ENCODE measurements at places on chromosomes 7 and 10.

DNA sequence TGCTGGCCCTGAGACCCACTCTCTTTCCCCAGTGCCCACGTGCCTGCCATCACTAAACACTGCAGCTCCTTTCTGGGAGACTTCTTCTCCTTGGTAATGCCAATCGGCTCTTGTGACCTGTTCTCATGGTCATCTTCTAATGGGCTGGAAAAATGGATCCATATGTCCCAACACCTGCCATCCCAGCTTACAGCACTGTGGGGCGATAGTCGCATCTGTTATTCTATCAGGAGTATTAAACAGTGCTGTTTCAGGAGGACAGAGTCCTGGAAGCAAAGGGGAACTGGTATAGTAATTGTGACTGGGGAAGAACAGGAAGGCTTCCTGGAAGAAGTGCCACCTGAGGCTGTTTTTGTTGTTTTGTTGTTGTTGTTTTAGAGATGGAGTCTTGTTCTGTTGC lies 411.2 kb downstream of the GLRX3 start:
- no peak for DNase-seq

- no peak for DNase-seq
Observed at GRCh38 chr7:138662991-138663320, 38.2 kb downstream of the SVOPL start.

GRCh38 chr10:4882704-4883078 lies 56.7 kb downstream of the AKR1E2 start:
- DNase-seq, result no peak

DNA sequence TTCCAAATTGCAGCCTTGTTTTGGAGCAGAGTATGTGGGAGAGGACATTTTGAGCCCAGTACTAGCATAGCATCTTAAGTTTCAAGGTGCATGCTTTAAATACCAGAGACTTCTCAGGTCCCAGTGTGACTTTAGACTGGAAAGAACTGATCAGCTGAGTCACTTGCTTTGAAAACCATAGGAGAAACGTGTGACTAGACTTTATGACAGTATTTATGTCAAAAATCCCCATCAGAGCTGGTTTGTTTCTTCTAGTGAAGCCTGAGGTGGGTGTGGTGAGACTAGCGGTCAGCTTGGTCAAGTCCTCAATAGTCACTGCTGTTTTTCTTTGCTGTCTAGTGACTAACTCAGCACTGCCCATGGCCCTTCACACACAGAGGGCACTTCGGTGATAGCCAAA lies 724.2 kb downstream of the GATA3 start:
- no peak for DNase-seq

- DNase-seq, result no peak
Observed at GRCh38 chr10:71765176-71765904, 8.0 kb downstream of the VSIR start.

DNA sequence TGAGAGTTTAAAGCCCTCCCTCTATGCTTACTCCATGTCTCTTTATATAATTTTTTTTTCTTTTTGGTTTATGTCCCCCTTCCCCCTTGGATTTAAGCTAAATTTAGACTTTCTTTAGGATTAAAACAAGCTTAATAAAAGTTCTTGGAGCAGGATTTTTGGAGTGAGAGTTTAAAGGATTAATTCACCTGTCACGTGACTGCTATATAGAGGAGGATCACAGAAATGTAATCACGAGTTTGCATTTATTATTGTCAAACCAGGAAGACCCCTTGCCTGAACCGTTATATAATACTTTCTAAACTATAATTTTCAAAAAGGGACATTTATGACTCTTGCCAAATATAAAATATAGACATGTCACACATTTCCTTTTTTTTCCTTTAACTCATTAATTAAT lies 78.1 kb upstream of the IMMP2L start:
- no peak for DNase-seq

Data from central memory CD4-positive, alpha-beta T cell (primary cell).